ENCODE measurements at places on chromosomes 7 and 10. TPM values are rescaled to one million over a fixed set of nuclear protein-coding genes. Genes with fewer than 3 reads are reported as not detected.

EIF5AL1 gene
- 0.09 TPM for total RNA-seq

WDR86 gene
- 101 TPM for total RNA-seq

COL13A1 gene
- 1.0 TPM for total RNA-seq

DNA sequence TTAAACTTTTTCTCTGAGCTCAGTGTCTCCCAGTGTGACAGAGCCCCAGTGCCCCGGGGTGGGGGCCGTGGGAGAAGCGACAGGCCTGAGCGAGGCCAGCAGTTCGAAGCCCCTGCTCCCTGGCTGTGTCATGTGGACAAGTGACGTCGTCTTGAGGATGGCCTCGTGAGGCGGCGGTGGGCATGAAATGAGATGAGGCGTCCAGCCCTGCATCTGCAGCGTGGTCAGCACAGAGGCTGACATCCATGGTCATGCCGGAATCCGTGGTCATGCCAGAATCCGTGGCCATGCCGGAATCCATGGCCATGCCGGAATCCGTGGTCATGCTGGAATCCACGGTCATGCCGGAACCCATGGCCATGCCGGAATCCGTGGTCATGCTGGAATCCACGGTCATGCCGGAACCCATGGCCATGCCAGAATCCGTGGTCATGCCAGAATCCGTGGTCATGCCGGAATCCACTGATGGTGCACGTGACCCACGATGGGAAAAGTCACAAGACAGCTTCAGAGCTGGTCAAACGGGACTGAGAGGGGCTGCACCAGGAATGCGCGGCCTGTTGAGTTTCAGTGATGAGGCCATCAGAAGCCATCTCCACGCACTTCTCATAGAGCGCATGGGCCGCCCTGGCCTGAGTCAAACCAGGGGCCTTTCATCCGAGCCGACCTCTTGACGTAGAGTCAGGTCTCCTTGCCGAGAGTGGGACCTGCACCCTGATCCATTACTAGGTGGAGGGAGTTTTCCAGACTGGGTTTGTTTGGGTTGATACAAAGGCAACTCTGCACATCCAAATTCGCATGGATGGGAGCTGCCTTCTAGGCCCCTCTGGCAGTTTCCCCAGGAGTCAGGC lies 342.5 kb downstream of the PTPRN2 start:
- DNase-seq, result no peak

DNA sequence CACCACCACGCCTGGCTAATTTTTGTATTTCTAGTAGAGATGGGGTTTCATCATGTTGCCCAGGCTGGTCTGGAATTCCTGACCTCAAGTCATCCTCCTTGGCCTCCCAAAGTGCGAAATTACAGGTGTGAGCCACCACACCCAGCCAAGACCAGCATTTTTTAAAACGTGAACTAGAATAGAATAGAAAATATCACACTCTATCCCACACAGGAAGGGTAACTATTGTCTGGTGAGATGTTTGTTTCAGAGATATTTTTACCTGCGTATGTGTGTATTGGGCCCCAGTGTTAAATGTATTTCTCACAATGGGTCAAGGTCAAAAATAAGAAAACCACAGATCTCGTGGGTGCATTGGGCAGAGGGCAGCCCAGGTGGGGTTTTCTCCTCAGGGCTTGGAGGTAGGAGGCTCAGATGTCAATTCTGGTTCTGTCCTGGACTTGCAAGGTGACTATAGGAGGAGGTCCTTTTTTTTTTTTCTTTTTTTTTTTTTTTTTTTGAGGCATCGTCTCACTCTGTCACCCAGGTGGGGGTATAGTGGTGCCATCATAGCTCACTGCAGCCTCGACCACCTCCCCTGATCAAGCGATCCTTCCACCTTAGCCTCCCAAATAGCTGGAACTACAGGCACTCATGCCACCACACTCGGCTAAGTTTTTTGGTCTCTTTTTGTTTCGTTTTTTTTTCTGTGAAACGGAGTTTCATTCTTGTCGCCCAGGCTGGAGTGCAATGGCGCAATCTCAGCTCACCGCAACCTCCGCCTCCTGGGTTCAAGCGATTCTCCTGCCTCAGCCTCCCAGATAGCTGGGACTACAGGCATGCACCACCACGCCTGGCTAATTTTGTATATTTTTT lies 19.0 kb downstream of the SH2B2 start:
- no peak for DNase-seq

- DNase-seq, result no peak
Observed at GRCh38 chr7:98136423-98136822, 29.8 kb downstream of the LMTK2 start.

DNA sequence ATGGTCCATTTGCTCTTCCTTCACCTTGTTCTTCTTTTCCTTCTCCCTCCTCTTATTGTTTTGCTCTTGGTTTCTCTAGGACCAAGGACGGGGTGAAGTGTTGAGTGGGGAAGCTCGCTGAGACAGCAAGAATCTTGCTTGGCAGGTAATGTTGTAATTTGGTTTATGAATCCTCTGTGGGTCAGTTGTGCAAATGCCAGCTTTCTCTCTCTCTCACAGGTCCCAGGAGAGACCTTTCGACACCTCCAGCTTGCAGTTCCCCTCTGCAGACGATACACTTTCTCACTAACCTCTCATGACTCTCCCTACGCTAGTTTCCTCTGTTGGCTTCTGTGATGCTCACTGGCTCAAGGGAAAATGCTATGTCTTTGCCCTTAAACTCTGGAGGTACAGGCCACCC lies 77.0 kb downstream of the FRMD4A start:
- no peak for DNase-seq

GRCh38 chr7:14377646-14378266 lies 388.3 kb upstream of the ETV1 start:
- DNase-seq, result no peak

- no peak for DNase-seq
Observed at GRCh38 chr7:27941522-27941921, 201.6 kb downstream of the TAX1BP1 start.

DNA sequence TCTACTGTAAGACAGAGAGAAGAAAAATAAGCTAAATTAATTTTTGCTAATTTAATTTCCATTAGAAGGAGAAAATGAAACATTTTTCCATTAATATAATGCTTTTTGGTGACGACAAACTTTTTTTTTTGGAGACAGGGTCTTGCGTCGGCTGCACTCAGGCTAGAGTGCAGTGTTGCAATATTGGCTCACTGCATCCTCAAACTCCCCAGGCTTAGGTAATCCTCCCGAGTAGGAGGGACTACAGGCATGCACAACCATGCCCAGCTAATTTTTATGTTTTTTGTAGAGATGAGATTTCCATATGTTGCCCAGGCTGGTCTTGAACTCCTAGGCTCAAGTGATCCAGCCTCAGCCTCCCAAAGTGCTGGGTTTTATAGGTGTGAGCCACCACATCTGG lies 229.8 kb upstream of the LRRN3 start:
- no peak for DNase-seq

GRCh38 chr7:5670183-5670935 lies 111.1 kb downstream of the RNF216 start:
- no peak for DNase-seq

DNA sequence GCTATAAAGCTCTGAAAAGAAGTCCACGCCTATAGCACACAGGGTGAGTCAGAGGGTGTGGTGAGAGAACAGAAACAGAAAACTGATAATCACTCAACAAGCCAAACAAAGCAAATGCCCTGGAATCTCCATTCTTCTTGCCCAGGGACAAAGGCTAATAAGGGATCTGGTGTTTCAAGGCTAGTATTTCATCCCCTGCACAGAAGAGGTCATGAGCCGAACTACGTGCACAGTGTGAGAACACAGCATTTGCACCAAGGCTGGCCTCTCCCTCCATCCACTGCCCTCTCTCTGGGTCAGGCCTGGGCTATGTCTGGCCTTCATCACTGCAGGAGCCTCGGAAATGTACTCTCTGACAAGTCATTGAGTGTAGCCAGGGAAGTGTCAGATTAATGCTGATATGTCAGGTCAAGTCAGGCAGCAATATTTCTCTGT lies 42.7 kb downstream of the PRR15 start:
- no peak for DNase-seq

DNA sequence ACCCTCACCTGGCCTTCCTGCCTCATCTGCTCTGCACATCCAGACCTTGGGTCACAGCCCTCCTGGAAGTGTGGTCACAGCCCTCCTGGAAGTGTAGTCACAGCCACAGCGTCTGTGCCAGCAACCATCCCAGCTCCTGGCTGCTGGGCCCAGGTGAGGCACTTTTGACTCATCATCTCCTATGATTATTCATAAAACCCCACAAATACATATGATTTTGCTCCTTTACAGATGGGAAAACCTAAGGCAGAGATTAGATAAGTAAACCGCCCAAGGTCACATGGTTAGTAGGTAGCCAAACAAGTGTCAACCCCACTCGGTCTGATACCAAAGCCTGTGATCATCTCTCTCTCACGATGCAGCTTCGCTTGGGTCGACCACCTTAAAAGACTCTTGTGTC lies 94.3 kb downstream of the PRLHR start:
- no peak for DNase-seq

- no peak for DNase-seq
Observed at GRCh38 chr10:10054466-10054865, 963.2 kb upstream of the CELF2 start.

DNA sequence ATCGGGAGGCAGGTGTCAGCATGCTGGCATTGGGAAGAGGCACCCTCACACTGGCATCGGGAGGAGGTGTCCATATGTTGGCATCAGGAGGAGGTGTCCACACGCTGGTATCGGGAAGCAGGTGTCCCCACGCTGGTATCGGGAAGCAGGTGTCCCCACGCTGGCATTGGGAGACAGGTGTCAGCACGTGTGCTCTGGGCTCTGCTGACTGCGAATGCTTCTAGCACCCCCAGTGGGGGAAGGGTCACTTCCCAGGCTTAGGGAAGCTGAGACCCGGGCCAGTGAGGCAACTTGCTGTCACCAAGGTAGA lies 92.5 kb upstream of the IKZF1 start:
- no peak for DNase-seq

- no peak for DNase-seq
Observed at GRCh38 chr7:2069472-2069860, 163.3 kb downstream of the MAD1L1 start.

GRCh38 chr7:124276005-124276622 lies 243.2 kb upstream of the TMEM229A start:
- DNase-seq, result no peak
